ENCODE measurements at places on chromosomes 1 and 21.
A peak's percentile ranks its signal among the peaks of the same experiment; 100 is the strongest.

DNA sequence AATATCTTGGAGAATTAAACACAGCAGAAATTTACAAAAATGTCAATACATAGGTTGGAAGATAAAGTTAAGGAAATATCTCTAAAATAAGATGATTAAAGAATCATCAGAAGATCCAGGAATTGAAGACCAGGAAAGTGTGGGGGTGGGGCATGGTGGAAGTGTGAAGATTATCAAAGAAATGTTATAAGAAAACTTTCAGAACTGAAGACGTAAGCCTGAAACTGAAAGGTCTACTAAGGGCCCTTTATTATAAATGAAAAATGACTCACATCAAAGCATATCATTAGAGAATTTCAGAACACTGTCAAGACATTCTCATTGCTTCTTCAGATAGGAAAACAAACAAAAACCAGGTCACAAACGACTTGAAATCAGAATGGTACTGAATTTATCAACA, 92.4 kb upstream of the DPT start:
- DNase-seq = no peak

GRCh38 chr1:9101510-9102146, 27.3 kb downstream of the GPR157 start:
- peak; percentile 43 for DNase-seq

- peak; percentile 49 for DNase-seq
Measured at GRCh38 chr1:58971629-58972140, 187.8 kb upstream of the JUN start.

- no peak for DNase-seq
Measured at GRCh38 chr1:51963592-51964308, 26.8 kb downstream of the RAB3B start.

DNA sequence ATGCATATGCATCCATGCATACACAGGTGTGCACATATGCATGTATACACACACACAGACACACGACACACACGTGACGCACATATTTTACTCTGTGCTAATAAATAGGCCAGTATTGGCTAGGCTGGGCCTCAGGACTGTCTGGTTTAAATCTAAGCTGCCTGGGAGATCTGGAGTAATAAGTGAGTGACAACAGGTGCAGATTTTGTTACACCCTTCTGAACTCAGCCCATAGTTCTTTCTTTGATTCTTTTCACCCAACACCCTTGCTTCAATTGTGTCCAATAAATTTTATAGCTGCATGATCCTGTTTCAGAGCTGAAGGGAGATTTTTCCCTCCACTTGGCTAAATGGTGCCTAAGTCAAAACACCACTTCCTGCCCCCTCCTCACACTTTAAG, 132.8 kb downstream of the FGGY start:
- no peak for DNase-seq

GRCh38 chr1:42035205-42035829, 116.6 kb upstream of the HIVEP3 start:
- DNase-seq = peak; percentile 89

- no peak for DNase-seq
Measured at GRCh38 chr1:226041419-226041818, 21.1 kb upstream of the H3-3A start.

All from left ventricle myocardium superior (tissue), 1 donor.